ENCODE measurements at places on chromosomes 1 and 21. TPM values are rescaled to one million over a fixed set of nuclear protein-coding genes. Genes with fewer than 3 reads are reported as not detected.

ACKR1 gene
- total RNA-seq: 38.6 TPM

ERO1B gene
- 6.5 TPM for total RNA-seq

STIL gene
- 1.7 TPM for total RNA-seq

BSND gene
- total RNA-seq: 0.10 TPM

PYHIN1 gene
- 1.3 TPM for total RNA-seq

KCNE2 gene
- total RNA-seq: not detected

S100A3 gene
- not detected for total RNA-seq

AUNIP gene
- 0.75 TPM for total RNA-seq

NTMT2 gene
- not detected for total RNA-seq

GNG12 gene
- total RNA-seq: 50.6 TPM

PLA2G4A gene
- 9.0 TPM for total RNA-seq

PPT1 gene
- 38.0 TPM for total RNA-seq

SPRR4 gene
- total RNA-seq: not detected

DYNLT5 gene
- 1.6 TPM for total RNA-seq

TMEM82 gene
- total RNA-seq: not detected

OR10J1 gene
- not detected for total RNA-seq

OVAAL gene
- not detected for total RNA-seq

CFHR1 gene
- total RNA-seq: not detected

SPATA21 gene
- not detected for total RNA-seq

RBP7 gene
- 15.7 TPM for total RNA-seq

Measured in ovary (tissue), 10 donors.